ENCODE measurements at places on chromosomes 4 and X.

GRCh38 chr4:147543034-147543433, 62.1 kb downstream of the EDNRA start:
- no peak for DNase-seq

GRCh38 chr4:124631760-124632159, 80.8 kb downstream of the ANKRD50 start:
- no peak for DNase-seq

GRCh38 chr4:139768896-139769295, 103.3 kb downstream of the MGST2 start:
- no peak for DNase-seq

- DNase-seq: no peak
These were observed 172.0 kb upstream of the GLRA2 start for GRCh38 chrX:14357314-14357713.

DNA sequence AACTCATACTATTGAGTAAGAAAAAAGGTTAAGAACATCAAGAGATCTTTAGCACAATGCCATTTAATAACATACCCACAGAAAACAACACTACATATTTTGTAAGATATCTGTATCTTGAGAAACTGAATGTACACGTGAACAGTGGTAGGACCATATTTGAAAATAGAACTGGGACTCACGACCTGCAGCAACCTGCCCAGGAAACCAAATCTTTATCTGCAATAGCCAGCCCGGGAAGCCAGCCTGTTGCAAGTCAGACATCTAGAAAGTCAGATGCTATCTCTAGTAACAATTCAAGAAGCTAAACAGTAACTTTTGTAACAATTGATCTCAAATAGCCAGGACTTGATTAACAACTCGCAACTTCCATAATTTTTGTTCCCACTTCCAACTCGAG, 52.6 kb upstream of the SOD3 start:
- no peak for DNase-seq

DNA sequence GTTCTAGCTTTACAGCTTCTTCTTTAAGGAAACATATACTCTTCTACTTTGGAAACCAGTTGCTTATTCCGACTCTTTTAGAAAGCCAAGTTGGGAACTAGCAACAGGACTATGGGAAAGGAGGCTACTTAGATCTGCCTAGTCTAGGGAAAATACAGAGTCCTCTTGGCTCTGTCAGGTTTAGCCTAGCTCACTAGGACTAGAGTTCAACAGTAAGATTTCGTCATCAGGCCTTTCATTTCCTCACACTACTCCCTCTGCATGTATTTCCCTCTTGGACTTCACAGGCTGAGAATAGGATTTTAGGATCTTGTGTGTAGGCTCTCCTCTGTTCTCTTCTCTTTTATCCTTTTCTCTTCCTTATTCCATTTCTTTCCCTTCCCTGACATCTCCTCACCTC, 409.8 kb downstream of the AR start:
- no peak for DNase-seq

DNA sequence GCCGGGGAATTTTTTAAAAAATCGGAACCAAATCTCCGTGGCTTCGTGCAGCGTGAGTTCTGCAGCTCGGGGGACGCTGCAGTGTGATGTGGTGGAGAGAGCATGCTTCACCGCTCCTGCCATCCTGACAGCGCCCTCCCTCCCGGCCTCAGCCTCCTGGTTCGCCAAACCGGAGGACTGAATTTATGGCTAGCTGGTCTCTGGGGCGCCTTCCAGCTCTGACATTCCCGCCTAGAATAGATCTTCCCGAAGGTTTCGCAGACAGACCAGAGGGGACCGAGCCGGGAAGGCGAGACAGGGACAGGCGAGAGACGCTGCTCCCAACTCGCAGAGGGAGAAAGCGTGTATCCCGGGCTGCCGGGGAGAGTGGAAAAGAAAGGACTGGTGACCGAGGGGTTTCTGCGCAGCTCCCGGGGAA, 25.9 kb downstream of the HOPX start:
- peak; percentile 32 for DNase-seq

DNA sequence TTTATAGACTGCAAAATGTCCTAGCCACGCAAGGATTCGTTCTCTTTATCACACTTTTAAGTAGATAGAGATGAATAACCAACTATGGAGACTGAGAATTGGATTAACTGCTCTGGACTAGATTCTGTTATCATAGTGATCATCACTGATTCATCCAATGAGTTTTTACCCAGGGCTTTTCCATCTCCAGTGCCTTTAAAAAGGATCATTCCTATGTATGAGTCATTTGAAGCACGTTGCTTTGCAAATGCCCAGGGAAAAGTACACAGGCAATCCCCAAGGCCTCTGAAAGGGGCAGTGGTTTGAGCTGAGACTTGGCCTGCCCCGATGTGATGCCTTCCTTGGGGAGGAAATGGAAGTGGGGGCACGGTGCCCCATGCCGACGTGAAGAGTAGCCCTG, 122.7 kb upstream of the PSAPL1 start:
- no peak for DNase-seq

- no peak for DNase-seq
These were observed 32.2 kb upstream of the PPARGC1A start for GRCh38 chr4:23922013-23922412.

- DNase-seq: no peak
These were observed 111.2 kb upstream of the ZNF827 start for GRCh38 chr4:146049802-146050201.

- DNase-seq: no peak
These were observed 13.3 kb upstream of the ANTXR2 start for GRCh38 chr4:80086296-80086695.

GRCh38 chr4:157898836-157899605, 273.8 kb downstream of the GASK1B start:
- no peak for DNase-seq

GRCh38 chr4:56990109-56990905, 11.6 kb downstream of the POLR2B start:
- DNase-seq: no peak

- no peak for DNase-seq
These were observed 3.9 kb upstream of the MFAP3L start for GRCh38 chr4:170030121-170030520.

DNA sequence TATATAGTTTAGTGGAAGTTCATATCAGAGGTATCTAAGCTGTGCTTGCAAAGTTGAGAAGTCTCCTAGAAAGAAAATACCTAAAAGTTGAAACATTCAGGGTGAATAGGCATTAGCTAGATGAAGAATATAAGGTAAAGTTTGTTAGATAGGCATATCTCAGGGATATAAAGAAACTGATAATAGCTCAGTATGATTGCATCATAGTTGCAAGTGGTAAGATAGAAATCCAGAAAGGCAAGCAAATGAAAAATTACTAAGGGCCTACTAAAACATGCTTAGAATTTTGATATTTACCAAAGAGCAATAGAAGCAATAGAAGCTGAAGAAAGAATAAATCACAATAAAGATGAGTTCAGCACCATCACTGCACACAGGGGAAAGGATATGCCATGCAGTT, 610.0 kb upstream of the ADGRL3 start:
- DNase-seq: no peak

DNA sequence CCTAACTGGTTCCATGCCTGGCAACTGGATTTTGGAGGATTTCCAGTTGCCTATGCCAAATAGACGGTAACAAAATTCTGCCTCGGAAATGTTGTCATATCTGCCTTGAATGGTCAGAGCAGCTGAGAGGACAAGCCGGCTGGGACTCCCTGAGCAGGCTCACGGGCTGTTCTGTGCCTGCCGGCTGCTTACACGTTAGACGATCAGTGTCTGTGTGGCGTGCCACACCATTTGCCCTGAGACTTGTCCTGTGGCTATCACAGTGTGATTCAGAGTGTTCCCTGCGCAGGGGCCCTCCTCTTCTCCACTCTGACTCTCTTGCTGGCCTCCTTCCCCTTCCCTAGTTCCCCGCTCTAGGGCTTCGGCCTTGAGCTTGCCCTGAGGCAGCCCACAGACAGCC, 42.4 kb downstream of the RAI2 start:
- no peak for DNase-seq

DNA sequence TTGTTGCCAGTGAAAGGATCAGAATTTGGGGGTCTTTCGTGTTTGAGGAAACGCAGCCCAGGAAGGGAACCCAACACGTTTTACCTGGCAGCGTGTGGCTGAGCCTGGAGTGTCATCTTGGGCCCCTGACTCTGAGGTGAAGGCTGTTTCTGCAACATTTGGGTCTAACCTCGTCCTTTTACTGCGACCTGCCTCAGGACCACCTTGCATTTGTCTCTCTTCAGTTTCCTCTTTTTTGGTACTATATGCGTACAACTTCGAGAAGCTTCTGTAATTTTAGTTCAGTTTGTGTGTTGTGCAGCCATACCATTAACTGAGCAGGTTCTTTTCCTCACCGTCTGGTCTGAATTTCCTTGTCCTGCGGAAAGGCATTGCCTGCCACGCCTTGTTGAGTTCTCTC, 61.5 kb downstream of the TMEM131L start:
- DNase-seq: no peak

- no peak for DNase-seq
These were observed 97.3 kb downstream of the COL25A1 start for GRCh38 chr4:109205186-109205585.

DNA sequence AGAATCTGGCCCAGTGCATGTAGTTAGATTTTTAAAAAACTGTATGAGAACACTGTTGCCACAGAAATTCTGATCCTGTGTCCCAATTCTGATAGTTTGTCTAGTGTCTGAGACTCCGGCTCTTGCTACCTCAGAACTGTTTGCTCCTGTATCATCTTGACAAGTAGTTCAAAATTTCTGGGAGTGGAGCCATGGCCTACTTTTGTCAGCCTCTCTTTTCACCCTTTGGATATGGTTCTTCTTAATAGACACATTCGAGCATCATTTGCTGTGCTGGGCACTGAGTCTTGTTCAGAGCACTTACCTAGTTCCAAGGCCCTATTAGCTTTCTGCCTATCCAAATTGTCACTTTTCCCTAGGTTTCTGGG, 46.9 kb downstream of the ATP10D start:
- no peak for DNase-seq

DNA sequence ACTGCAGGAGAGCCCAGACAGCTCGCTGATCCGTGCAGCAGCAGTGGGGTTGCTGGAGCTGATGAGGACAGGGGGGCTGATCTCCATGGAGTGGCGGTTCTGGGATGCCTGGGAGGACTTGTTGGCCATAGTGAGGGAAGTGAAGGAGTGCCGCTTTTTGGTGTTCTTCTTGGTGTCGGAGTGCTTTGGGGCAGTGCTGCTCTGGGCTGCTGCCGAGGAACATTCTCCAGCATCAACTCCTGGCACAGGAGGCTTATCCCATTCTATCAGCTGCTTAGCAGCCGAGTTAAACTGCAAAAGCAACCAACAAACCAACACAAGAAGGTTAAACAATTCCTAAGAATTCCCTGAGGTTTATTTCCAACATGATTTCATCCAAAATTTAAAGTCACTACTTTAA, 126.3 kb upstream of the CBR4 start:
- no peak for DNase-seq

- DNase-seq: no peak
These were observed 108.8 kb downstream of the NAA11 start for GRCh38 chr4:79217025-79217424.

GRCh38 chr4:45063696-45064095, 337.3 kb upstream of the GNPDA2 start:
- no peak for DNase-seq

DNA sequence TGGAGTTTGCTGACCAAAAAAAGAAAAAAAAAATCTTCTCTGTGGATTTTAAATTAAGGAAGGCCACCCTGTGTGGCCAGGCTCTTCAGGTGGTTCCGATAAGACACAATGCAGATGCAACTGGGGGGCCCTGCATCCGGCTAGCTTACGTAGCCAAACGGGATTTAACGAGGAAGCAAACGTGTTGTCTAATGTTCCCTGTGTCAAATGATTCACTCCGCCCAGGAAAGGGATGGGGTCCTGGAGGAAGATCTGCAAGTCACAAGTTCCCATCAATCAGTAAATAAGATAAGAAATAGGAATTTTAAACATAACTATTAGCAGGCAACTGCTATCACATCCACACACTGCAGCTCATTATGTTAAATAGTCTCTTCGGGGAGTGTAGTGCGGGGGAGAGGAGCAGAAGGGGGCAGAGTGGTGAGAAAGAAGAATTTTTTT, 216.4 kb upstream of the GYPA start:
- DNase-seq: no peak

DNA sequence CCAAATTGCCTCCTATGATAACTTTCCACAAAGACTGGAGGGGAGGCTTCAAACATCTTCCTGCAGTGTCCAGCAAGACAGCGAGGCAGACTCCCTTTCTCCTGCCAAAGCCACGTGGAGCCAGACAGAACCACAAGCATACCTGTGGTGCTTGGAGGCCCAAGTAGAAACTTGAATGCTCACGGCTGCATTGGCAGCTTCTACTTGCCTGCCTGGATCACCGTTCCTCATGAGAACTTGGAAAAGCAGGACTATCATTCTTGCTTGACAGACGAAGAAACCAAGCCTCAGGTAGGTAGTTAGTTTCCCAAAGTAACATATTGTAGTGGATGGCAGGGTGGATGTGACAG, 216.3 kb upstream of the SFRP2 start:
- no peak for DNase-seq

DNA sequence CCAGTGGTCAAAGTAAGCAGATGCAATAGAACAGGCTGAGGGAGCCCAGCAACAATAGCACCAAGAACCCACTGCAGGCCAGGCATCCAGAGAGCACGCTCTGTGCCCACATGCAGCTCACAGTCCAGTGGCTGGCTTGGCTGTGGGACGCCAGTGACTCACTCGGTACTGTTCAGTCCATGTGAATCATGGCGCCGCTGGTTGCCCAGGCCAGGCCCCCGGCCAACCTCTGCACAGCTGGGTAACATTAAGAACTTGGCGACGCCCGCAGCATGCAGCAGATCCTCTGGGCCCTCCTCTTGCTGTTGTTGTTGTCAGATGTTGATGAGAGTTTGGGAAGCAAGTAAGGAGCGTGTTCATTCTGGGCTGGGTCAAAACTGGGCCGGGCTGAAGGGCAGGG, 60.5 kb downstream of the MSX1 start:
- DNase-seq: no peak

DNA sequence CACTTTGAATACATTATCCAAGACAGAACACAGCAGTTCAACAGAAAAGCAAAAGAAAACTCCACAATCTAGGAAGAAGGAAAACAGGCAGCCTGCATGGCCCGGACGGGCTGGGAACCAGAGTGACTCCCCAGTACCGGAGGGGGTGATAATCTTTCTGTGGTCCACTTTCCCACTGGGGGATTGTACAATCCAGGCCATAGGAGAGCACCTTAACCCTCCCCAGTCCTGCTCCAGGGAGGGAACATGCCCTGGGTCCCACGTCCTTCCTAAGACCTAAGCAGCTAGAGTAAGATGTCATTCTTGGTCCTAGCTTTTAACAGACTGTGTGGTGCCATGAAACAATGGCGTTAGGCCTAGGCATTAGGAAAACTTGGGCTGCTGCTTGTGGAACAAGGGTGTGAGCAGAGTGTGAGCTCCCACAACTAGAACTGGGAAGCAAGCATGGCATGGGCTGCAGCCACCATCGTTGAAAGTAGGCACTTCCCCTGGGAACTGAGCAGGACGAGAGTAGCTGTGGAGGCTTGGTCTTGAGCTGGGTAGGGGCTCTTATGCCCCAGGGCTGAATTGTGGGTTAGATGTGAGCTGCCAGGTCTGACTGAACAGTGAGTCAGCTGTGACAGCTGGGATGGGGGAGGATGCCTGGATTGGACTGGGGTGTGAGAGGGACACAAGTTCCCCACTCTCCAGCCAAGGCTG, 42.4 kb downstream of the NAT8L start:
- no peak for DNase-seq
